ENCODE measurements at places on chromosomes 5 and 9. TPM values are rescaled to one million over a fixed set of nuclear protein-coding genes. Genes with fewer than 3 reads are reported as not detected.

GRCh38 chr9:38436708-38437107, 12.5 kb upstream of the IGFBPL1 start:
- DNase-seq, result no peak

DNA sequence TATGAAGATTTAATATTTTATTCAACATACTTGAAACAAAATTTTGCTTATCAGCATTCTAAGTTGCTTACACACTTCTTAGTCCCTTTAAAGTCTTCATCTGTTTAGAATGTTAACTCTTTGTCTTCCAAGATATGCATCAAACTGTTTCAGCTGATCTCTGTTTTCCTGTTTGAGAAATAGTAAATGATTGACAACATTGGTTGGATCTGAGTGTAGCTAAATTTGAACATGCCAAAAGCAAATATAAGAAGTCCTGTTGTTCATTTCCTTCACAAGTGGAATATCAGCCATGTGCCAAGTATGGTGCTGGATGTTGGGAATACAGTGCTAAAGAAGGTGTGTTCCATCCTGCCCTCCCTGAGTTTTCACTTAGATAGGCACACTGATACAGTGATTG, 430.4 kb downstream of the EBF1 start:
- DNase-seq, result no peak

GRCh38 chr9:121718084-121718483, 66.7 kb downstream of the DAB2IP start:
- DNase-seq, result no peak

- no peak for DNase-seq
These were observed 201.2 kb downstream of the MTRR start for GRCh38 chr5:8070138-8070537.

- no peak for DNase-seq
These were observed 71.5 kb downstream of the ARHGAP26 start for GRCh38 chr5:142841511-142842265.

SOX30 gene
- total RNA-seq, result 0.34 TPM

- peak; percentile 40 for DNase-seq
These were observed 3.1 kb upstream of the BARX1 start for GRCh38 chr9:93958121-93958818.

ZDHHC11B gene
- not detected for total RNA-seq

DNA sequence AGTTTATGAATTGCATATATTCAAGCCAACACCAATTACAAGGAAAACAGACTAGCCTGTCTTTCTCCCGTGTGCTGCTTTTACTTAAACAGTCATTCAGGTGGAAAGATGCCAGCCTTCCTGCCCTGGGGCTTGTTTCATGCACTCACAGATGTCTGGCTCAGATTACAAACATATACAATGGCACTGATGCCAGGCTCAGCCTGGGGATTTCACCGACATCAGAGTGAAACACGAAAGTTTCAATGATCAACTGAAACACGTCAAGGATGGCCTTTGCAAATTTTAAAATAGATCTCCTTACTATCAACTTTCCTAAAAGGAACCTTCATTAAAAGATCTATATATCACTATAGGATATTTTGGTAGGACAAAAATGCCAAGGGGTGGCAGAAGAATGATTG, 1576.5 kb downstream of the EFNA5 start:
- no peak for DNase-seq

DNA sequence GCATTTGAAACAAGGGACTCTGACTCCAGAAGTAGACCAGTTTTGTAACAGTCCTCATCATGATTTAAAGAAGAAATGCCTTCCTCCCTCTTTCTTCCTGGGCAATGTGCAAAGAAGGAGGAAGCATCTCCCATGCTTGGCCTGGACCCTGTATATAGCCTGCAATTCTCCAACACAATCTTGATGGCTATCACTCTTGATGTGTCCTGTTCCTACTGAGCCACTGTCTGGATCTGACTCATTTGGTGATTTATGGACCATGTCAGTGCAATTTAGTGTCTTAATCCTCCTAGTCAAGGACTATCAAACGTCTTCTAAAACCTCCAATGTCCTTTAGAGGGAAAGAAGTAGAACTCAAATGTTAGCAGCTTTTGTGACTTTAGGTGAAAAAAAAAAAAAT, 697.3 kb downstream of the TLR4 start:
- no peak for DNase-seq

DNA sequence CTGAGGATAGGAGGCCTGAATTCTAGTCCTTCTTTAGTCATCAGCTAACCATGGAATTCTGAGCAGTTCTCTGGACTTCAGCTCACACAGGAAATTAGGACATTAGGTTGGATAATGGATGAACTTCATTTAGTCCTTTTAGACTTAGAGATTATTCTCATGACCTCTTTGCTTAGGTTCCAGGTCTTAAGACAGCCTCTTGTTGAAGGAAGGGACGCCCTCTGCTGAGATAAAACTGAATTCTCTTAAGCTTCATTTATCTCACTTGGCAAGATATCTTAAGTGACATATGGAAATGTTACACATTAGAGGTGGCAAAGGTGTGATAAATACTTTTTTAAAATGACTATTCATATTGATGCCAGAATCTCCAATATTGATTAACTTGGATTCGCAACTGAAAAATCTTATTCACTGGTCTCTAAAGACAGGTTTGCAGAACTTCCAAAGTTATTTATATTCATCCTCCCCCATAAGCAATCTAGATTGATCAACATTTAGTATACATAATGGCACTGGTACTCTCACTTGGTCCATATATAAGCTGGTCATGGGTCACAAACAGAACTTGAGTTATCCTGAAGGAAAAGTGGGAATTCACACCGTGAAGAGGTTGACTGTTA, 16.9 kb upstream of the ZNF366 start:
- no peak for DNase-seq

DNA sequence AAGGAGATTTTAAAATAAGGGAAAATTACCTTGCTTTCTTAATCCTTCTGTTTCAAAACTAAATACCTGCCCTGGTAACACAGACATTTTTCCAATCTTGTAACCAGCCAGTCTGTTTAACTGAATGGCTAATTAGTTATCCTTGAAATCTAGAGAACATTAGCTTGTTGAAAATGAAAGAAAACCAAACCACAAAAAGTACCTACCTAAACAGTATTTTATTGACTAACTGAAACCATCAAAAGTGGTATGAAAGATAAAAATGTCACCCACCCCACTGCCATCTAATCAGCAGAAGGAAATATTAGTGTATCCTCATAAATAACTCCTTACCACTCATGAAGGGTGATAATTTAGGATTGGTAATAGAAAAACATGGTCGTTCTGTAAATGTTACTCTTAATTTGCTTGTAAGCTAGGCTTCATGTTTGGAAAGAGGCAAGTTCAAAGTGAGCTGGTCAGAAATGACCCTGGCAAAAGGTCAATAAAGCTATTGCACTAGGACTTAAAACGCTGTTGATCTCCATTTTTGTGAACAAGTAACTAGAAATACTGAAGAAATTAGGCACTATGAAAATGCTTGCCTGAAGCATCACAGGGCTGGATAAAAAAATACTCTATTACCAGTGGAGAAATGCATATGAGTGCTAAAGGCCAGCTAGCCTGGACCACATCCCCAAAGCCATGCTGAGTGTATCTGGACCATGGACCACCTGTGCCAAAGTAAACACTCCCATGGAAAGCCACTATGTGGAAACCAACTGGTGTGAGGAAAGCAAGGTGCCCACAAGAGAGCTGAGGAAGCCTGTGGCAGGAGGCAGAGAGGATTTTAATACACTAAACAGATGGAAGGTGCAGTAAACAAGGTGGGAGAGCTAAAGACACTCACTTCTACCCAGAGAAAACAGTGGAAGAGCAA, 8.4 kb downstream of the SEMA5A start:
- no peak for DNase-seq

DNA sequence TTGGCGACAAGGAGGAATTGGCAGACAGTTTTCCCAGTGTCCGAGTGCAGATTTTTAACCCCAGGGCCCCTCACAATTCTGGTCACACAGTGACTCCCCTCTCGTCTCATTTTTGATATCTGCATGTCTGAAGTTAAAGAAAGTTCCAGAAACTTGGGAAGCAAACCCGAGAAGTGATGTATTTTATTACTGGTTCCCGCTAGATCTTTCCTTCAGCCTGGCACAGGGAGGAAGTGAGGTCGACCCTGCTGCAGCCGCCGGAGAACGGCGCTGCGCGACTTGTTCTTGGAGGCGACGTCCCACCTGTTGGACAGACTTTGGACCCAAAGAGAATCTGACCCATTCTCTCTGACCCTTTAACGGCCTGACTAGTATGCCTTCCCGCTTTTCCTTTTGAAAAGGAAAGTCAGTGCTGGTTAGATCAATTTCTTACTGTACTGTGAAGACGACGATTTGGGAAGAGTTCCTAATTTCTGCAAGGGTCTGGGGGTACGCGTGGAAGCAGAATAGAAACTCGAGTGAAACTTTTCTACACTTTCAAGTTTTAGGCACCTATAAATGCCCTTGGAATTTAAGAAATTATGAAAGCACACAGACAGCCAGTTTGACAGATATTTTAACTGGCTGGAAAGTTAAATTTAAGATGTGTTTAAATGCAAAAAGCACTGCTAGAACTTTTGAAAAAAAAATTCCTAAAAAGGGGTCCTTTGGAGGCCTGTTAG, 744 bp downstream of the OTULIN start:
- DNase-seq, result peak; percentile 18

MUSK gene
- total RNA-seq, result not detected

DNA sequence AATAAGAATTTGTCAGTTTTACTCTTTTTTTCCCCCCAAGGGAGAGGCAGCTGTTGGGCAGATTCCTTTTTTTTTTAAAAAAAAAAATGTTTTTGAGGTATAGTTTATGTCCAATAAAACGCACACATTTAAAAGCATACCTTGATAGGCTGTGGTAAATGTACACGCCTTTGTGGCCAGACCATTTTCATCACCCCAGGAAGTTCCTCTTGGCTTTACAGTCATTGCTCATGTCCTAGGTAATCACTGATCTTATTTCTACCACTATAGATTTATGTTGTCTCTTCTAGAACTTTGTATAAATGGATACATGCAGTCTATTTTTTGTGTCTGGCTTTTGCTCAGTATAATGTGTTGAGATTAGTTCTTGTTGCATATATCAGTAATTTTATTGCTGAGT, 9.8 kb downstream of the SUB1 start:
- DNase-seq, result no peak

- no peak for DNase-seq
These were observed 43.4 kb upstream of the SPINK5 start for GRCh38 chr5:148020257-148020988.

POU5F2 gene
- 0.93 TPM for total RNA-seq

DNA sequence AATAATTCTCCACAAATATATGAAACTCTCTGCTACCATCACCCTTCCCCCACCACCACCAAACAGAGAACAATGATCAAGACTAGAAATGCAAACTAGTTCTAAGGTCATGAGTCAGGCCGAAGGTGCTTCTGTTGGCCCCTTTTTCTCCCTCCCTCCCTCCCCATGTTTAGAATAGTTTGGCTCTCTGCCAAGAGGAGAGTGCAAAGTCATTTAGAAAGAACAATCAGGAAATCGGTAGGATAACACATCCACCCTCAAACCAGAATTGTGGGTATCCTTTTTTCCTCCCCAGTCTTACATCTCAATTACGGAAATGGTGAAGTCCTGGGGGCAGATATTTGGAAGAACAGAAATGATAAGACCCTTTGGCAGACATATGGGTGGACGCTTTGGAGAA, 170.1 kb downstream of the SLF1 start:
- no peak for DNase-seq

- no peak for DNase-seq
These were observed 57.5 kb downstream of the CDH6 start for GRCh38 chr5:31251032-31251431.

SPDL1 gene
- total RNA-seq, result 50.6 TPM

GRCh38 chr5:32244017-32244416, 68.7 kb downstream of the MTMR12 start:
- DNase-seq, result no peak

GRCh38 chr5:52502460-52502999, 285.2 kb upstream of the ITGA1 start:
- no peak for DNase-seq

DRD1 gene
- total RNA-seq, result not detected

DNA sequence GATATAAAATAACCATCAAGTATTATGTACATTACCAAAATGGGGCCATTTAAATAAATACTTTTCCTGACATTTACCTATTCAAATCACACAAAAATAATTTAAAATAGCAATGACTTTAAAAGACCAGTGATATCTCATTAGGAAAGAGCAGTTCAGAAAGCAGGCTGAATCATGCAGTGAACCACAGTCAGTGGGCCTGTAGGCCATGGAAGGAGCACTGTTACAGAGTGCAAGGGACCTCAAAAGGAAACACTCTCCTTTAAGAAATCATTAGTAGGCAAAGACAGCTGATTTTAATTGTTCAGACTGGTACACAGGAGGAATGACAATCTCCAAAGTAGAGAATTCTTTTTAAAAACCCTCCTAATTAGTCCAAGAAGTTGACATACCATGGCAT, 283.5 kb upstream of the EFNA5 start:
- DNase-seq, result no peak

CD72 gene
- total RNA-seq, result 28.7 TPM

DNA sequence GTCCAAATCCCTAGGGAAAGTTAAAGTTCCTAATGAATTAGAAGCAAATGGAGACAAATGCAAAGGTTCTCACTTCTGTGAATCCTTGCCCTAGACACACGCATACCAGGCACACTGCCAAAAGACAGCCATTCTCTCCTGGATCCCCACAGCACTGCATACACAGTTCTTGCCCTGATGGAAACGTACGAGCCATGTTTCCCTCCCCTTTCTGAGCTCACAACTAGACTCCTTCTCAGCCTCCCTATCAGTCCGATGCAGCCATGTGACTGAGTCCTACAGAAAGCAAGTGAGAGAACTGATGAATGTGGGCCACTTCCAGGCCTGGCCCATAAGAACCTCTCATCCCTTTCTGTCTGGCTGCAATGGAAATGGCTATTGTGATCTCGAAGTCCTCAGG, 92.0 kb downstream of the ZNF608 start:
- DNase-seq, result no peak

DNA sequence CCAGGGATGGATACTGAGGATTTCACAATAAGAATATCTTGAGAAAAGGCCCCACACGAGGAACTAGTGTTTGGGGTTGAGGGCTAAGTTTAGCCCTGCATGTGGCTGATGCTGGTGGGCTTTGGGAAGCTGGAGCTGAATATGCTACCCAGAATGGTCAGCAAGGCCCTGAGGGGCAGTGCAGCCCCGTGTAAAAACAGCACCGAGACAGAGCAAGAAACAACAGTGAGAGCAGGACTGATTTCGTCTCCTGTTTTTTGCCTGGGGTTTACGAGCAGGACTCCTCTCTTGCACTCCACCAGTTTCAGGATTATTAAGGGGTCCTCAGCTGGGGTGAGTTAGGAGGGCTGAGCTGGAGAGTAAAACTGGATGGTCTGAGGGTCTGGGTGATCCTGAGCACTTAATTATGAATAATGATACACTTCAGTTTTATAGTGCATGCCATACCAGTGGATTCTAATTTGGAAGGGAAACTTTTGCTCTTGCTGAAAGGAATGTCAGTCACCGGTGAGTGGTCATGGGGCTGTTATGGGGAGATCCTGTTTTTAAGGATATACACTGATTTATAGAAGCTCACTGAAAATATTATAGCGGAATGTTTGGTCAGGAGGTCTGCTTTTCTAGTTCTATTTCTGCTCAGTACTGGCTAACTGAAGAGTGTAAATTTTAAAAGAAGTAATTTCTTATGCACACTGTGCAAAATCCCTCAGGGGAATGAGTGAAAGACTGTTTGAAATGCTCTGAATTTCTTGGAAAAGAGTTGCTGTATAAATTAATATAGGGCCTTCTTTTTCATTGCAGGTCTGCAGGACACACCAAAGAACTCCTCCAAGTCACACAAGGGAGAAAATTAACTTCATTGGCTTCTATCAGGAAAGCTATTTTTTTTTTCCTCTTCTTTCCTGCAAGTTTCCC, 42.7 kb upstream of the NFIB start:
- no peak for DNase-seq
